ENCODE measurements at places on chromosomes 12 and 14.

- no peak for DNase-seq
These were observed 58.1 kb downstream of the IFT81 start for GRCh38 chr12:110182281-110182680.

GRCh38 chr14:104557086-104557485 is 22.5 kb upstream of the C14orf180 start:
- DNase-seq, result no peak

DNA sequence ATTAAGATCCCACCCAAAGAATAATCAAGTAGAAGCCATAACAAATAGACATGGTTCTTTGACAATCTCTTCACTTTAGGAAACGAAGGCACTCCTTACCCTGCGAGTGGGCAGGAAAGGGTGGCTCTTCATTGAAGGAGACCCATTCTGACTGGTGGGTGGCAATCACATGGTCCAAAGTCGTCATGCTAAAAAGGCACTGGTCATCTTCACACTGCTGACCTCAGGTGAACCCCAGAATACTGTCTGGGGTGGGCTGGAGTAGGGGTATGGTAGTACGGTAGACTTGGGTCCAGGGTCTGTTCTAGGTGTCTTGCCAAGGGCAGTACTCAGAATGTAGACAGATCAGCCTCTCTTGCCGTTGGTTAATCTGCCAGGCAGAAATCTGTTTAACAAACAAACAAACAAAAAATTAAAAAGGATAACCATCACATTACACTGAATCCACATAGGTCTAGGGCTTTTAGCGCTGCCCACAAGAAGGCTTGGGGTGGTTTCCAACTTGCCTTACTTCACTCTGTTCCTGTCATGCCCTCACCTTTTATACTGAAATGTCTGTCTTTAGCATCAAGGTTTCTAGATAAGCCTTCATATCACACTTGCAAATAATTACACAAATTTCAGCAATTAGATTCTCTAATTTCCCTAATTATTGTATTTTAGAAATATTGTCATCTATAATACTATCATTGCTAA is 1.8 kb downstream of the STON2 start:
- no peak for DNase-seq

DNA sequence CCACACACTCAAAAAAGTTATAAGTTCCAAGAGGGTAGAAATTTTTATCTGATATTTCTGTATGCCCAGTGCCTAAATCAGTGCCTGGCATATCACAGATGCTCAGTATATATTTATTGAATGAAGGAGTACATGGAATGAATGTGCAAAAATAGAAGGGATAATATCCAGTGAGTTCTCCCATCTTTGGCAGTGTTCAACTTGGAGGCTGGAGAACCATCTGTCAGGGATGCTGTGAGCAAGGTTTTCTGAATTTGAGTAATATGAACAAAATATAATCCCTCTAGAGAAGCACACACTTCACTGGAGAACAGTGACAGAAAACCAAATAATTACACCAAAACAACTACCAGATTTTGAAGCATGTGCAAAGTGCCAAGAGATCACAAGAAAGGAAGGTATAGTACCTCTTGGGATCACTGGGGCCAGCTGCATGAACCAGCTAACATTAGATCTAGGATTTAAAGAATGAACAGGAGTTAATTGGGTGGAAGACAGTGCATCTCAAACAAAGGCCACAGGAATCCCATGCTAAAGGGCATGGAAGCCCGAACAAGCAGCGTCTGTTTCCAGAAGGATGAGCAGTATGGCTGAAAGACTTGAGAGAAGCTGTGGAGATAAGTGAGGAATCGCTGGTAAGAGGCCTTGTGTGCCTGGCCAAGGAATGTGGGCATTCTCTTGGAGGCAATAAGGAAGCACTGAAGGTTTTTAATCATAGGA is 11.5 kb downstream of the SLC8A3 start:
- no peak for DNase-seq

- no peak for DNase-seq
These were observed 14.7 kb upstream of the KRT86 start for GRCh38 chr12:52259657-52260243.
